ENCODE measurements at places on chromosomes 3 and 15.
A peak's percentile ranks its signal among the peaks of the same experiment; 100 is the strongest.

GRCh38 chr3:188707381-188708288 is 464.1 kb upstream of the TPRG1 start:
- no peak for DNase-seq

- no peak for DNase-seq
These were observed 14.6 kb upstream of the PIK3CA start for GRCh38 chr3:179133575-179133974.

GRCh38 chr3:183502237-183503181 is 53.0 kb downstream of the KLHL6 start:
- DNase-seq: peak; percentile 53

GRCh38 chr15:58352026-58352929 is 79.5 kb upstream of the LIPC start:
- DNase-seq: no peak

DNA sequence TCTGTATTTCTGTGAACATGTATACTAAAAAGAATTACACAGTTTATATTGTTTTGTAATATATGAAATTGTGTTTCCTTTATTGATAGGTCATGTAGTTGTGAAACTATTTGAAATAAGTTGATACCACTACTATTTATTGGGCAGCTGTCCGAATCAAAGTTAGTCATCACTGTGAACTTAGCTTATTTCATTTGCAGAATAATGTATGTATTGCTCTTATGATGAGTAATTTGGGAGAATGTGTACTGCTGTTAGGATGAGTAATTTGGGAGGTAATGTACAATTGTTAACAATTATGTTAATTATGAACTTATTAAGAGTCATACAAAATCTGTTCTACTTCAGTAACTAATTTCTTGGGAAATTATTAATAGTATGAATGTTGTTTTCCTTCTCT is 22.2 kb downstream of the FXR1 start:
- DNase-seq: no peak

DNA sequence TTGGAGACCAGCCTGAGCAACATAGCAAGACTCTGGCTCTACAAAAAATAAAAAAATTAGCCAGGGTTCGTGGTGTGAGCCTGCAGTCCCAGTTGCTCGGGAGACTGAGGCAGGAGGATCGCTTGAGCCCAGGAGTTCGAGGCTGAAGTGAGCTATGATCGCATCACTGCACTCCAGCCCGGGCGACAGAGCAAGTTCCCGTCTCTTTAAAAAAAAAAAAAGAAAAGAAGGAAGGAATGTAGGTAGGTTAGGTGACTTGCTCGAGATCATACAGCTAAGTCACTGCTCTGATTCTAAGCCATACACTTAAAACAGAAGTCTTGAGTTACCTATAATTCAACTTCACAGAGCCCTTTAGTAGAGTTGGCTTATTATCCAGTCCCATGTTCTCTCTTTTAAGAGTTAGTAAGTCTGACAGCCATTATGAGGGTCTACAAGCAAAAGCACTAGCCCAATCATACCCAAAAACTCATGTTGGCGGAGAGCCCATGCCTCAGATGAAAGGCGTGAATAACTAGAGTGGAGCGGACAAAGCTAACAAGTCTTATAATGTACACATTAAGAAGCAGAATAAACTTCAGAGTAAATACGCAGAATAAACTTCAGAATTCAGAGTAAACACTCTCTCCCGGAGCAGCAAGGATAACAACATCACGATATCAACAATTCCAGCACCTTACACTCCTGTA is 768 bp downstream of the AAGAB start:
- no peak for DNase-seq

DNA sequence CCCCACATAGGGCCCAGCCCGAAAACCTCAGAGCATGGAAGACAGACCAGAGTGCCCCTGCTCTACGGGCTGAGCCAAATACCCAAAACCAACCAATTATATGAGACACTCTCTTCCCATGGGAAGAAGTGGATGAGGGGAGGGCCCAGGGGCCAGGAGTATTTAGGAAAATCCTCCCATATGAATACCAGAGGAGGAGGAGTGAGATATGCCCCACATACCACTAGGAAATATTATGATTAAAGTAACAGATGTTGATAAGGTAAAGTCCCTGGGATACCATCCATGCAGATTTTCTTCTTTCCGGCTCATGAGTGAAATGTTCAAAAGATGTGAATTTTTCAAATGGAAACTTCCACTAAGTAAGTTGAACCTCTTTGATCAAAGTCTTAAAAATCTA is 50.4 kb downstream of the MESD start:
- DNase-seq: no peak

- DNase-seq: no peak
These were observed 82.5 kb downstream of the KLF13 start for GRCh38 chr15:31409171-31409570.

DNA sequence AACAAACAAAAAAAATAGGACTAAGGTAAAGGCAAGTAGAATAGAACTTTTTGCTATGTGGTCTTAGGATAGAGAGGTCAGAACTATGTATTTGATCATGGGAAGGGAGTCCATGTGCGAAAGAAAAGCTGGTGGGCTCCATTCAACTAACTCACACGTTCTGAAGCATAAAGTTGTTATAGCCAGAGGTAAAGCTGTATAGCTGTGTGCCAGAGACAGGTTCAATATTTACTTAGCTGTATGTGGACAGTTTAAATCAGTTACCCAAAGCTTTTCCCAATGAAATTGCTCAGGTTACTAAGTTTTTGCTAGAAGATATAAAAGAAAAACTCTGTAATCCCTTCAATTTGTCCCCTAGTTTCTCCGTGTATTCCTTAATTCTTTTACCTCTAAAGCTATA is 37.8 kb downstream of the ADGRG7 start:
- DNase-seq: no peak

DNA sequence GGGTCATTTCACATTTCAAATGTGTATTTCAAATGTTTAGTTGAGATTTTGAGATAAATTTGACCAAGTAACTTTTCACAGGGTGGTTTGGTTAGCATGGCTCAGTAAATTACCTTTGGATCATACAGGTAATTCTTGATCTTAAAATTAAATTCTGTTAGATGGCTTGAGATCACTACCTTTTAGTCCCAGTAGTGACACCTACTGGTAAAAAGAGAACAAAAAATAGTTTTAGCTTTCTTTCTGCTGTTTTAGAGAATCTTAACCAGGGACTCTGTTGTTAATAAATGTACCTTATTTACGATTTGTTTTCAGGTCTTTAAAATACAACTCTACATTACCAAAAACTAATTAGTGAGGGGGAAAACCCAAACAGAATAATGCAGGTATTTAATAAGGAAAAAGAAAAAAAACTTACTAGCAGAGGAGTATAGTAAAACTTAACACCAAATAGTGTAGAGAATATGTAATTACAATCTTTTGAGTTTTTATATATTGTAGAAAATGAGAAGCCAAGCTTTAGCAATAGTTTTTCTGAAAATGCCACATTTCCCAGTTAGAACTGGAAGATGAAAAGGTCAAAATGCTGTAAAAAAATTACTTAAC is 620.3 kb upstream of the AGTR1 start:
- no peak for DNase-seq

- no peak for DNase-seq
These were observed 43.8 kb downstream of the STT3B start for GRCh38 chr3:31576521-31576920.

Measured in nucleus accumbens (tissue), 56 donors.